ENCODE measurements at places on chromosomes 7 and 10.

GRCh38 chr7:30657131-30657530, 25.1 kb downstream of the CRHR2 start:
- no peak for DNase-seq

- DNase-seq: no peak
These were observed 64.3 kb downstream of the FAM204A start for GRCh38 chr10:118277871-118278270.

- DNase-seq: no peak
These were observed 180.7 kb downstream of the CPEB3 start for GRCh38 chr10:92110039-92110794.

DNA sequence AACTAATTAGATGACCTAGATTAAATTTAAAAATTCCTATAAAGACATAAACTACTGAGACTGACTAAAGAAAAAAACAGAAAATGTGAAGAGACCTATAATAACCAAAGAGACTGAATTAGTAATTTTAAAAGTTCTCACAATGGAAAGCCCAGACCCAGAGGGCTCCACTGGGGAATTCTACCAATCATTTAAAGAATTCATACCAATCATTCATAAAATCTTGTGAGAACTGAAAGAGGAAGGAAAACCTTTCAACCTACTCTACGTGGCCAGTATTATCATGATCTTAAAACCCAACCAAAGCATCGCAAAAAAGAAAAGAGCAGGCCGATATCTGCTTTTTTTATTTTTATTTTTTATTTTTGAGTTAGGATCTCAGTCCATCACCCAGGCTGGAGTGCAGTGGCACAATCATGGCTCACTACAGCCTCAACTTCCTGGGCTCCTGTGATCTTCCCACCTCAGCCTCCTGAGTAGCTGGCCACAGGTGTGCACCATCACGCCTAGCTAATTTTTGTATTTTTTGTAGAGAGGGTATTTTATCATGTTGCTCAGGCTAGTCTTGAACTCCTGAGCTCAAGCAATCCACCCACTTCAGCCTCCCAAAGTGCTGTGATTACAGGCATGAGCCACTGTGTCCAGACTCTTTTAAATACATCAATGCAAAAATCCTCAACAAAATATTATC, 48.6 kb downstream of the DGKI start:
- no peak for DNase-seq

DNA sequence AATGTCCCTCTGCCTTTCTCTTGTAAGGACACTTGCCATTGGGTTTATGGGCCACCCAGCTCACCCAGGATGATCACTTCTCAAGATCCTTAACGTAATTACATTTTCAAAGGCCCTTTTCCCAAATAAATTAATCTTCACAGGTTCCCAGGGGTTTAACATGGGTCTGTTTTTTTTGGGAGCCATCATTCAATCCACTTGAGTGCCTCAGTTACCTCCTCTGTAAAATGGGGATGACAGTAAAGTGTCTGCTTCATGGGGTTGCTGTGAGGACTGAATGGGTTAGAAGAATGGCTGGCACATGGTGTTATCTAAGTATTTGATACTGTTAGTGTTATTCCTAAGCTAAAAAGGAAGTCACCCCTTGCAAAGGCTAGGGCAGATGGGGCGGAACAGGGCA, 7.4 kb downstream of the C10orf105 start:
- no peak for DNase-seq

DNA sequence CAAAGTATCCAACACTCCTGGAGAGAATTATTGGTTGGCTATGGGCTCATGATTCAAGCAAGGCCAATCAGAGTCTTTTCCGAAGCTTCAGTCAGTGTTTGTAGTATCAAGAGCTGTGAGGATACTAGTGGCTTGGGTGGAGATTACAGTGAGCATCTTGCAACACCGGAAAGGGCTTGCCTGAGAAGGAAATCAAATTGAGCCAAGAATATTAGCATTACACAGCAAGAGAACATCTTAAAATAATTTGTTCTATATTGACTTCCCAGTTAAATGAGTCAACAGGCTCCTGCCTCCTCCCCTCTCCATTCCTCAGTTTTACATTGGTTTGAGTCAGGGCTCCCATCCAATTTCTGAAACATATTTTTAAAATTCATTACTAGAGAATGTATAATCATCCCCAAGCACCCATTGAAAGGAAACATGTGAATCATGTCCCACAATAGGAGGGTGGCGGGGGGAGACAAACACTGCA, 127.4 kb downstream of the ELAPOR2 start:
- DNase-seq: no peak

DNA sequence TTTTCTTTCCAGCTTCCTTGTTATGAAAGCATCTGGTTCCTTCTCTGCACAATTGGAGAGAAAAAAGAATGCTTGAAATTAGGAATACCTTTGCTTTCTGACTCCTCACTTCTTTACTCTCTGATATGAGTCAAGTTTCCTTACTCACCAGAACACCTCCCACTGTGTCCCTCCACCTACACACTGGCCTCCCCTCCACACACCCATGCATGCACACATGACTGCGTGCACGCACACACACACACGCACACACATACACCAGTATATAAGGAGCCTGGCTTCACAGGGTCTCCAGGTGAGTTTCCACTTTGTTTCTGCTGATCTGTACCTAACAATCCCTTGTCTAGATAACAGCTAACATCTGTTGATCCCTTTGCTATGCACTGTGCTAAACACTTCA, 11.4 kb upstream of the PTER start:
- DNase-seq: no peak

DNA sequence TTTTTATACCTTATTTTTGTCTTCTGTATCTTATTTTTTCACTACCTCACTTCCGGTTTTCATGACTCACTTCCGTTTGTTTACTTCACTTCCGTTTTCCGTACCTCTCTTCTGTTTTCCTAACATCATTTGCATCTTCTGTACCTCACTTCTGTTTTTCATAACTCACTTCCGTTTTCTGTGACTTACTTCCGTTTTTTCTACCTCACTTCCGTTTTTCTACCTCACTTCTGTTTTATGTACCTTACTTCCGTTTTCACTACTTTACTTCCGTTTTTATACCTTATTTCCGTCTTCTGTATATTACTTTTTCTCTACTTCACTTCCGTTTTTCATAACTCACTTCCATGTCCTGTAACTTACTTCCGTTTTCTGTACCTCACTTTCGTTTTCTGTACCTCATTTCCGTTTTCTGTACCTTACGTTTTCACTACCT, 492.5 kb upstream of the AKR1E2 start:
- DNase-seq: no peak

DNA sequence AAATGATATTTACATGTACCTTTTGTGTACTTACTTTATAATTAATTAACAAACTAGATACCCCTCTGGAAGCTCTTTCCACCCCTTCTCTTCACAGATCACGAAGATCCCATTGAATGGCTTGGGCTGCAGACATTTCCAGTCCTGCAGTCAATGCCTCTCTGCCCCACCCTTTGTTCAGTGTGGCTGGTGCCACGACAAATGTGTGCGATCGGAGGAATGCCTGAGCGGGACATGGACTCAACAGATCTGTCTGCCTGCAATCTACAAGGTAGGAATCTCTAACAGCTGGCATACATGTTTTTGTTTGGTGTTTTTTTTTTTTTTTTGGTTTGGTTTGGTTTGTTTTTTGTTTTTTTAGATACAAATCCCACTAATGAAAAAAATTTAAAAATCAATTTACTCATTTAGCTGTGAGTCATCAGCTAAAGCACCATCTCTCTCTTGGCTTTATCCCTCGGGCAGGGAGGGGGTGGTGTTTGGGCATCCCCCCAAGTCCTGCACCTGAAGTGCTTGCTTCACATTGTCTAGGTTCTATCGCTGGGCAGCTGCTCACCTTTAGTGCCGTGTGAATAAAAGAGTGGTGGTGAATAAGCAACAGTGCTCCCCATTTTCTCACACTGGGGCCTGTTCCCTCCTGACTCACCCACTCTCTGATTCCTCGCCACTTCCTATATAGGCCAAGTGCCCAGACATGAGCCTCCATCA, 68.9 kb downstream of the MET start:
- no peak for DNase-seq
